NCI-H2107 (cell line): ENCODE measurements at places on chromosomes 2 and 18.

- DNase-seq = no peak
Observed at GRCh38 chr2:230230087-230230486, 4.6 kb downstream of the SP140 start.

DNA sequence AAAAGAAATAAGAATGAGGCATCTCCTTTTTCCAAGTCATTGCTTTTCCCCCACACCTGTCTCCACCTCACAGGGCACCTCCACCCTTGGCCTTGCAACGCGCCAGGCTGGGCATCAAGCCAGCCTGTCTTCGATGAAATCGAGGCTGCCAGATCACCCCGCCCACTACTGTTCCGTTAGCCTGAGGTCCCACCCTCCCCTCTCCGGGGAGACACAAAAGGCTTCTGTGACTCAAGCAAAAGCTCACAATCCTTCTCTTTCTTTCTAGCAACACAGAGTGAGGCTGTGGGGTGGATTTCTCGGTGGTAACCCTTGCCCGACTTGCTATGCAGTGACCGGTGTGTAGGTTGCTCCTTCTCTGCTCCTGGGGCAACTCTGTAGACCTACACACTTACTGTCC lies 9.9 kb downstream of the TNP1 start:
- peak; percentile 17 for DNase-seq

DNA sequence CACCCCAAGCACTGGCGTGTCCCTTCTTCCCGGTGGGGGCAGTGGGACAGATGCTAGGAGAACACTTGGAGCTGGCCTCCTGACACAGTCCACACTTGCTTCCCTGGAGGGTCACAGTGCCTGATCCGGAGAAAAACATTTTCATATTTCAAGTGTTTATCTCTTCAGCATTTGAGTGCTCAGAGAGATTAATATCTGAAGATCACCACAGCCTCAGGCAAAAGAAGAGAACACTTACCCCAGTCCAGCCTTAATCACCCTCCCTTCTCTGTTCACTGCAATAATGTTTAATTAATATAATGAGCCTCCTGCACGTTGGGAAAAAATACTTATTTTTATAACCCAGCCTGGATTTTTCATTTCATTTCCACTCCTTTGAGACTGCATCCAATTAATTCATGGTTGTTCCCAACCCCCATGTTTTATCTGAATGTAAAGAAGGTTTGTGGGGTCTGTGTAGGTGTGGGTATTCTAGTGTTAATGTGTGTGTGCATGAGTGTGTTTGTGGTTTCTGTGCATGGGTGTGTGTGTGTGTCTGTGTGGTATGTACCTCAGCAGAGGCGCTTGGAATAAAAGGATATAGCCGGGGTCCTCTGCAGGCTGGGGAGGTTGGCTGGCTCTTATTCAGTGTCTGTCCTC lies 72.1 kb downstream of the NRP2 start:
- DNase-seq = no peak

- no peak for DNase-seq
Observed at GRCh38 chr2:15990151-15991101, 50.1 kb downstream of the MYCN start.

GRCh38 chr2:218331745-218332144 lies 24.9 kb upstream of the CATIP start:
- no peak for DNase-seq

- DNase-seq = peak; percentile 70
Observed at GRCh38 chr2:162475661-162476060, 131.7 kb downstream of the GCA start.

DNA sequence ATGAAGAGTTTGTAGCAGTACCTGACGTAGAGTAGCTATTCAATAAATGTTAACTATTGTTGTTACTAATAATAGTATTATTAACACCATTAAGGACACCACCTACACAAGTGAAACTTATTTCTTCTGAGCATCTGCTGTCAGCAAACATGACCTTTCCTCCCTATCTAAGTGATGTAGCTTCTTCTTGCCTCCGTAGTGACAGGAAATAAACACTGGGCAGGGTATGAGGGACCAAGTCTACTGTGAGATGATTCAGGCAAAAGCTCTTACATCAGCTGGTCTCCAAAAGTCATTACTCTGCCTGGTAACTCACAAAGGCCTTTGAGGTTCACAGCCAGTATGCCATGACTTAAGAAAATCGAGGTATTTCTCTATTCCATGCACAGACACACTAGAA lies 750.5 kb downstream of the CPS1 start:
- no peak for DNase-seq

DNA sequence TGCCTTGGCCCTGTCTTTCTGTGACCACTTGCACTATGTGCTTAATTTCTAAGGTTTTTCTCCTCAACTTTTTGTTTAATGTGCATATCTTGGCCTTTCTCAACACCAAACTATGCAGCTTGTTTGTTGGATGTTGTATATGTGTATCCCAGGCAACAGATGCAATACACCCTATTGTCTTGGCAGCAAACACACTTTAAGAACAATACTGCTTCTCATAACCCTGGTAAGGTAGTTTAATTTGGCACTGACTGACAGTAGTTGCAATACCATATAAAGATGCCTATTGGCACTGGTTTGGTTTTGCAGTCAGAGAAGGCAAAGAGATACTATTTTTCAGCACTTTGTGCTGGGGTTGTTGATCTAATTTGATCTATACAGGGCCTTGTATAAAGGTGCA lies 360.7 kb upstream of the CWC22 start:
- no peak for DNase-seq

GRCh38 chr2:181585732-181586131 lies 71.2 kb downstream of the CERKL start:
- no peak for DNase-seq

DNA sequence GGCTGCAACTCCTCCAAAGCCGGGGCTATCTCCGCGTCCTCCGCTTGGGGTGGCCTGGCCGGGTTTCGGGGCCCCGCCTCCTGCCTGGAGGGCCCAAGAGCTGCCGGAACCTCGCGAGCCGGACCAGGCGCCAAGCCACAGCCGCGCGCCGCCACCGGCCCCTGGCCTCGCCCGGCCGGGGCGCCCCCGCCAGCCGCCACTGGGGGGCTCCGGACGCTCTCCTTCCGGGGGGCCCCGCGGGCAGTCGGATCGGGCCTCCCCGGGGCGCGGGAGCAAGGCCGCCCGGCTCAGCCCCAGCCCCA lies 17.4 kb upstream of the HAAO start:
- peak; percentile 58 for DNase-seq

- no peak for DNase-seq
Observed at GRCh38 chr18:58756148-58756547, 84.9 kb downstream of the MALT1 start.

DNA sequence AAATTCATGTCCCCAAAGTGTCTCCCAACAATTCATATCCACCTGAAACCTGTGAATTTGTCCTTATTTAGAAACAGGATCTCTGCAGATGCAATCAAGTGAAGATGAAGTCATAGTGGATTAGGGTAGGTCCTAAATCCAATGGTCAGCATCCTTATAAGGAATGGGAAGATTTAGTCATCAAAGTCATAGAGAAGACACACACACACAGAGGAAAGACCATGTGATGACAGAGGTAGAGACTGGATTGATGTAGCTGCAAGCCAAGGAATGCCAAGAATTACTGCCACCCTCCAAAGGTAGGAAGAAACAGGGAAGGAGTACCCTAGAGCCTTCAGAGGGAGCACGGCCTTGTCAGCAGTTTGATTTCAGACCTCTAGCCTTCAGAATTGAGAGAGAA lies 17.7 kb downstream of the ADD2 start:
- no peak for DNase-seq

DNA sequence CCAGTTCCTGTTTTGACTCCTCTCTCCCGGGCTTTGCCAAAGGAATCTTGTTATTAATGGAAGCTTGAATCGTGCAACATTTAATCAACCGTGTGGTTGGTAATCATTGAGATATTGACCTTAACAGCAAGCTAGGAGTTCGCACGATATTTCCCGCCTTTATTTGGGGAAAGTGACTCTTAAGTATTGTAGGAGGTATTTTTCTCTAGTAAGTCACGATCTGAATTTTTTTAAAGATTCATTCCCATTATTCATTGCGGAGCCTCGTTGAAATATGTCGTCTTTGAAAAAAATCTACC lies 663 bp downstream of the NUP35 start:
- DNase-seq = no peak

- no peak for DNase-seq
Observed at GRCh38 chr2:75998451-75998850, 287.7 kb upstream of the GCFC2 start.

GRCh38 chr18:9782073-9782857 lies 74.2 kb downstream of the RAB31 start:
- no peak for DNase-seq

GRCh38 chr2:44638649-44639048 lies 276.9 kb downstream of the CAMKMT start:
- DNase-seq = no peak

DNA sequence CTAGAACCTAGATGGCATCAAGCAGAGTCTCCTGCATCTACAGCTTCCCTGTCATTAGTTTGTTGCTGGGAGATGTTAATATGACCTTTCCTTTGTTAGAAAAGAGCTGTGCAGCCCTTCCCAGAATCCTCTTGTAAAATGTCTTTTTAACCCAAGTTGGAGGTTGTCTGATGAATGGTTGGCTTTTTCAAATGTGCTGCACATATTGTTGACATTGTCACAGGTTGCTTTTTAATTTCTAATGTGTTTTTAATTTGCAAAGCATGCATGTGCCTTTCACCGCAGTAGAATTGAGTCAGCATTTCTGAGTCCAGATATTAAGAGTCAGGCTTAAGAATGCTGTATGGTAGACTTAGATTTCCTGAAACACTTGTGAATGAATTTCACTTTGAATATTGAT lies 120.8 kb downstream of the GREB1L start:
- no peak for DNase-seq

DNA sequence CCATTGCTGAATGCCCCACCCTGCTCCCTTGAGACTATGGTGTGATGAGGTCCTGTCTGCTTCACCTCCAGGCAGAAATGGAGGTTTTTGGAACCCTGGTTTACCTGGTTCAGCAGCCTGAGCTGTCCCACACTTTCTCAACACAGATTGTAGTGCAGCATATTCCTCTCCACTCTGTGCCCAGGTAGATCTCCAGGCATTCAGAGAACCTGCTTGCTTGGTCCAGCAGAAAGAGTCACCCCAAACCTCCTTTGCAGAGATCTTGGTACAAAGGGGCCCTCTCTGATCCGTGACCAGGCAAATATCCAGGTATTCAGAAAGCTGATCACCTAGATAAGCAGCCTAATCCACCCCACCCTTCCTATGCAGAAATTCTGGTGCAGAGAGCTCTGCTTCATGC lies 1288.2 kb upstream of the CRIM1 start:
- no peak for DNase-seq

- DNase-seq = peak; percentile 57
Observed at GRCh38 chr2:237662671-237663093, 35.3 kb downstream of the LRRFIP1 start.

DNA sequence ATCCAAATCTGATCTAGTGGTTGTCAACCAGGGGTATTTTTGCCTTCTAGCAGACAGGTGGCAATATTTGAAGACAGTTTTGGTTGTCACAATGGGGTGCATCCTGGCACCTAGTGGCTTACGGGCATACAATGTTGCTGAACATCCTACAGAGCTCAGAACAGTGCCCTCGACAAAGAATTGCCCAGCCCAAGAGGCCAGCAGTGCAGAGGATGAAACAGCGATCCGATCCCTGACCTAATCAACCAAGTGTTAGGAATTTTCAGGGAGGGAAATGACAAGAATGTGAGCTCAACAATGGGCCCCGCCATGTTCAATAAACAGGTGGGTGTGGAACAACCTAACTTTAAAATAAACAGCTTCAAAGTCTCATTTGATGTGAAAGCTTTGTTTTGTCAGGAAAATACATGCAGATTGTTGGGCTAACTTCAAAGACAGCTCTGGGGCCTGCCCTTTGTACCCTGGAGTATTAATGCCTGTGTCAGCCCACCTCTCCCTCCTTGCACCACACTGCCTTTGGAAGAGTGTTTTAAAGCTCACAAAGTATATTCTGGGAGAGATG lies 22.5 kb upstream of the SCYGR5 start:
- DNase-seq = no peak

DNA sequence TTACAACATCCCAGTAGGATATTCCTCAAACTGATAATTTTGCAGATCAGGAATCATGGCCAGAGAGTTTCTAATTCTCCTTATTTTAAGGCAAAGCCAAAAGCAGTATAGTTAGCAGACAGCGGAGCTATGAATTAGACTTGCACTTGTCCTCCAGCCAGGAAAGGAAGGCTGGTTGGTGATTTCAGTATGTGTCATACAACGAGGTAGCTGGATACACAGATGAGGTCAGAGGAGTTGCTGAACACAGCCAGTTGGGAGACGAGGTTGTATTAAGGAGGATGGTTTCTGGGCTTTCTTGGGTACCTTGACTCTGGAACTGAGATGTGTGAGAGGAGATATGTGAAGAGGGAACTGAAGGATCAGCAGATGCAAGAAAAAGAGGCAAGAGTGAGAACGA lies 185.2 kb downstream of the SOX11 start:
- DNase-seq = no peak

- DNase-seq = no peak
Observed at GRCh38 chr18:3048820-3049349, 35.9 kb upstream of the LPIN2 start.

DNA sequence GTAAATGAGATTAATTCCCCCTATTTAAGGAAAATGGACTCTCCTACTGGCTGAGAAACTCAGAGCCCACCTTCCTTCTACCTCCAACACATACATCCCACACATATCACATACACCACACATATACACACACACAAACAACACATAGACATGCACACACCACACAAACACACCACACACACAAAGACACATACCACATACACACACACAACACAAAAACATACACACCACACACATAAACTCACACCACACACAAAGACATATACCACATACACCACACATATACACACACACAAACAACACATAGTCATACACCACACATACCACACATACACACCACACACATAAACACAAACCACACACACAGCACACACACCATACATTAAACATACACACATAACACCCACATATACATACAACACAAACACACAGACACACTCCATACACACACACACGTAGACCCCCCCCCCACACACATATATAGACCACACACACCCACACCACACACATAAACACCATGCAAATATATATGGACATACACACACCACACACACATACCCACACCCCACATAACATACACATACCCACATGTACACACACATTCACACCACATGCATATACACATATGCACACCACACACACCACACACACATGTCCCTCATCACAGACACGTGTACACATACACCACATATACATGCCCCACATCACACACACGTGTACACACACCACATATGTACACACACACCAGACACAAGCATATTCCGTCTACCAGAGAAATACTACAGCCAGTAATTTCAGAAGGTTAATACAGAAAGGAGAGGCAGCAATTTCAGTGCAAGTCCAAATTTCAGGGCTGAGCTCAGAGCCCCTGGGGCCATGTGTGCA lies 204.3 kb downstream of the SNTG2 start:
- DNase-seq = no peak

- no peak for DNase-seq
Observed at GRCh38 chr18:36241831-36242230, 54.5 kb downstream of the MOCOS start.

- no peak for DNase-seq
Observed at GRCh38 chr2:219296142-219296541, 13.1 kb downstream of the PTPRN start.

GRCh38 chr2:155982135-155982534 lies 350.4 kb downstream of the NR4A2 start:
- DNase-seq = no peak

- DNase-seq = peak; percentile 12
Observed at GRCh38 chr2:101831351-101831865, 133.9 kb downstream of the MAP4K4 start.
